Breast epithelium (tissue), 4 donors: ENCODE measurements at places on chromosomes 11 and 22.

- DNase-seq, result no peak
These were observed 22.1 kb upstream of the BDNF start for GRCh38 chr11:27722117-27722952.

DNA sequence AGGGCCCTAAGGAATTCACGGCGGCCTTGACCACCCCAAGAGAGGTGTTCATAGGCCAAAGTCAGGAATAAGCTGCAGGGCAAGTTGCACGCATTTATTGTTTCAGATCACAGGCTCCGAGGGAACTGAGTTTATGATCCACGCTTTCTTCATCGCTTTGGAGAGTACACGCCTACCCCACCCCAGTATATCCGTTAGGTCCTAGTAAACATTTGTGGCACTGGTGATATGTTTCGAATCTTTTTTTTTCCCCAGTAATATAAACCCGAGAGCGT is 805 bp downstream of the GANAB start:
- no peak for DNase-seq

DNA sequence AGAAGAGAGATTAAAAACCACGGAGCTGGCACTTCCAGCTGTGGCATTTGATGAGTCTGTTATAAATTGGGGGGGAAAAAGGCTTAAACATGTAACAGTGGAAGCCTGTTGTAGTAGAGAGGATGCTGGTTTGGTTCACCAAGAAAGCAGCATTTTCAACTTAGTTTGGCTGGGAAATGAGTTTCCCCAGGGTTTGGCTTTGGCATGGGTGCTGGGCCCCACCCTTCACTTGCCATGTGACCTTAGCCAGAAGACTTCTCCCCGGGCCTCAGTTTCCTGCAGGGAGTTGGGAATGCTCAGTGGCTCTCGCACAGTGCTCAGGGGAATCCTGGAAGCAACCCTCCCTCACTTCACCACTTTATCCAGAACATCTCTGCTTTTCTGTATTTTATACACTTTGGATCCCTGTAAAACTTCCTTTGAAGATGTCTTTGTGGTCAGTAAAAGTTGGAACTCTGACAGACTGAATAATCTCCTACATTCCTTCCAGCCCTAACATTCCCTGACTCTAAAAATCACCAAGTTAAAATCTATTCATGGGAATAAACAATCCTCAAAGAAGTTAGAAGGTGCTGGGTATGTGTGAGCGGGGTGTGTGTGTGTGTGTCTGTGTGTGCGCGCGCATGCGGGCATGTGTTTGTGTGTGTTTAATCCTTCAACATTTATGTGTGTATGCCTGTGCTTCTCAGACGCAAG is 166.0 kb downstream of the TENM4 start:
- DNase-seq, result no peak

- DNase-seq, result no peak
These were observed 196.3 kb upstream of the ARHGAP20 start for GRCh38 chr11:110908401-110909105.

GRCh38 chr11:69144316-69145049 is 11.3 kb upstream of the SMIM38 start:
- no peak for DNase-seq

- DNase-seq, result no peak
These were observed 380.5 kb downstream of the TENM4 start for GRCh38 chr11:79060081-79060953.

DNA sequence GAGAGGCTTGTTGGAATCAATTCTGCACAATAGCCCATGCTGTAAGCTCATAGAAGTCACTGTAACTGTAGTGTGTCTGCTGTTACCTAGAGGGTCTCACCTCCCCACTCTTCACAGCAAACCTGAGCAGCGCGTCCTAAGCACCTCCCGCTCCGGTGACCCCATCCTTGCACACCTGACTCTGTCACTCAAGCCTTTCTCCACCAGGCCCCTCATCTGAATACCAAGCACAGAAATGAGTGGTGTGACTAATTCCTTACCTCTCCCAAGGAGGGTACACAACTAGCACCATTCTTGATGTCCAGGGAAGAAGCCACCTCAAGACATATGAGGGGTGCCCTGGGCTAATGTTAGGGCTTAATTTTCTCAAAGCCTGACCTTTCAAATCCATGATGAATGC is 13.3 kb downstream of the SERPIND1 start:
- DNase-seq, result no peak

DNA sequence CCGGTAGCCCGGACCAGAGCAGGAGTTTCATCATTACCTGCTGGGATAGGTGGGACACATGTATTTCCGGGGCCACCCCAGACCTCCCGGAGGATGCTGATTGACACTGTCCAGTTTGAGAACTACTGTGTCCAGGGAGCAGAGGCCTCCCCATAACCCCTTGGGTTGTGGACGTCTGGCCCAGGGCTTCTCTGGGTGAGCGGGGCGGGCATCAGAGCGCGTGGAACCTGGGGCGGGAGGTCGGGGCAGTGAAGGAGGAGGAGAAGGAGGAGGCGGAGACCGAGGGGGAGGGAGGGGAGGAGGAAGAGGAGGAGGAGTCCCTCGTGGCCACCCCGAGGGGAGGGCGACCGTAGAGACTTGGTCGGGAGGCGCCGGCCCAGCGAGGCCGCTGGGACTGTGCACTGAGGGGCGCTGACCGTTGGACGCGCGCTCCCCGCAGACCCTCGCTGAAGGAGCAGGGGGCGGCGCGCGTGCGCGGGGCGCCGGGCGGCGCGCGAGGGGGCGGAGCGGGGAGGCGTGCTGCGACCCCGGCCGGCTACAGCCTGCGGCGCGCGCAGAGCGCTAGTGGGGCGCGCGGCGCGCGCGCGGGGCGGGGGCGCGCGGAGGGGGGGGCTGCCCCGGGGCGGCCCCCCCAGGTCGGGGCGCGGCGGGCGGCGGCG is at the start of gene GRK3:
Gene GRK3 (plus strand): TSS at position 356 of the 659 bp plus-strand sequence. CDS start 366 bp downstream, outside the sequence.
- DNase-seq, result peak; percentile 59

- peak; percentile 79 for DNase-seq
These were observed 5.1 kb downstream of the SYT12 start for GRCh38 chr11:67027943-67028542.

DNA sequence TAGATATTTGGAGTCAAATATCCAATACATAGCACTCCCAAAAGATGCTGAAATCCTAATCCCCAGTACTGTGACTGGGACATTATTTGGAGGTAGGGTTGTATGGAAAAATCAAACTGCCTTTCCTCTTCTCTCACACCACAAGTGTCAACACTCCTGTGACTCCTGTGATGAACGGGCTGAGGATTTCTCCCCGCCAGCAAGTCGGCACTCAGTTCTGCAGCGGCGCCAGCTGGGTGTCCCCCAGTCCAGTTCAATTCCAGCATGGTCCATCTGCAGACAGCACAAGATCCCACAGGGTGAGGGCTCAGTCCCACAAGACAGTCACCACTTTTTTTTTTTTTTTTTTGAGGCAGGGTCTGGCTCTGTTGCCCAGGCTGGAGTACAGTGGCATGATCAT is 4.3 kb upstream of the PARVB start:
- no peak for DNase-seq

DNA sequence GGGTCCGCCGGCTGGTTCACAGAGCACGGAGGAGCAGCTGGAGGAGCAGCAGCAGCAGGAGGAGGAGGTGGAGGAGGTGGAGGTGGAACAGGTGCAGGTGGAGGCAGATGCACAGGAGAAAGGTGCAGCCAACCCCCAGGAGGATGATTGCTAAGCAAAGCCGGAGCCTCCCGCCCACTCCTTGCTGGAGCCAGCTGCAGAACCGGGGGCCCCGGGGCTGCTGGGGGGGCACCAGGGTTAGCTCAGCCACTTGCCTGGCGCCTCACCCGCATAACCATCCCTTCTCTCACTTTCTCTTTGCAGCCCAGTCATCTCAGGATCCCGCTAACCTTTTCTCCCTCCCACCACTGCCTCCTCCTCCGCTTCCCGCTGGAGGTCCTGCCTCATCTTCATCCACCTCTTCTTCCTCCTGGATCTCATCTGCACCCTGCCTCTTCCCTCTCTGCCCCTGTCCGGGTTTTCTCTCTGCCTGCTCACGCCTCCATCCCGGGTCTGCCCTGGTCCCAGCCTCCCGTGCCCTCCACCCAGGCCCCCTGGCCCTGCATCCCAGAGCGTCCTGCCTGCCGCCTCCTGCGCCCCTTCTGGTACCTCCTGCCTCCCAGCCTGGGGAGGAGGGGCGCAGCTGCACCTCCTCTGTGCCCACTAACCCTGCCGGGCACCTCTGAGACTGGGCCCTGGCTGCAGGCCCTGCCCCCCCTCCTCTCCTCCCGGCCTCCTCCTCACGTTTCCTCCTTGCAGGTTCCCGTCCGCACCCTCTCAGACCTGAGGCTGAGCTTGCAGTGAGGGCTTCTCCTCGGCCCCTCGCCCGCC is 9.5 kb downstream of the KCTD17 start:
- DNase-seq, result no peak

GRCh38 chr11:67345920-67346819 is 7.2 kb downstream of the POLD4 start:
- DNase-seq, result no peak

DNA sequence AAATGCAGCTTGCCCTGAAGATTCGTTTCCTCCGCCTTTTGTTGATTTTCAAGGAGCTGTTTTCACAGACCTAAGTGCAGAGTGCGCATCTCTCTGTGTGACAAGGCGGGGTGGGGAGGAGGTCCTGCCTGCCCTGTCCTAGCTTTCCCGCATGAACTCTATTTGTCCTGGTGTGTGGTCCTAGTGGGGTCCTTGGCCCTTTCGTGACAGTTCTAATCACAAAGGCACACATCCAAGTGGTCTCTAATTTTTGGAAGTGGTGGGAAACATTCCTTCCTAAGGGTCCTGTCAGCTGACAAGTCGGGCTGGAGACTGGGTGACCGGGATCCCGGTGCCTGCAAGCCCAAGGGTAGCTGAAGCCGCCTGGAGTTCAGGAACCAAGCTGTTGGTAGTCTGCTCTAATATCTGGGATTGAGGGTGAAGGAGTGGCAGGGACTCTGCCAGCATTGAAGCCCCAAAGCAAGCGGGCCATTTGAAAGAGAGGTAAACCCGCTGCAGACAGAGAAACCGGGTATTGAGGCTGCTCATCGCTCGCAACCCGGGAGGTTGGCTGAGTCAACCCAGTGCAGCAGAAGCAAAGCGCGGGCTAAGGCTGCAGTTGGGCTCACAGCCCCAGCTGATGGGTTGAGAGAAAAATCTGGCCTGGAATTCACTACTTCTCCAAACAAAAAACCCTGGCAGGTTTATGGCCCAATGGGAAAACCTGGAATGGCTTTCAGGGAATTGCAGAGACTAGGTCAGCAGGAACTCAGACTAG is 28.1 kb upstream of the FBXO3 start:
- DNase-seq, result no peak

GRCh38 chr11:83863272-83863671 is 577.1 kb upstream of the CCDC90B start:
- DNase-seq, result no peak

GRCh38 chr11:97351939-97352338 is 962.1 kb downstream of the JRKL start:
- DNase-seq, result no peak

DNA sequence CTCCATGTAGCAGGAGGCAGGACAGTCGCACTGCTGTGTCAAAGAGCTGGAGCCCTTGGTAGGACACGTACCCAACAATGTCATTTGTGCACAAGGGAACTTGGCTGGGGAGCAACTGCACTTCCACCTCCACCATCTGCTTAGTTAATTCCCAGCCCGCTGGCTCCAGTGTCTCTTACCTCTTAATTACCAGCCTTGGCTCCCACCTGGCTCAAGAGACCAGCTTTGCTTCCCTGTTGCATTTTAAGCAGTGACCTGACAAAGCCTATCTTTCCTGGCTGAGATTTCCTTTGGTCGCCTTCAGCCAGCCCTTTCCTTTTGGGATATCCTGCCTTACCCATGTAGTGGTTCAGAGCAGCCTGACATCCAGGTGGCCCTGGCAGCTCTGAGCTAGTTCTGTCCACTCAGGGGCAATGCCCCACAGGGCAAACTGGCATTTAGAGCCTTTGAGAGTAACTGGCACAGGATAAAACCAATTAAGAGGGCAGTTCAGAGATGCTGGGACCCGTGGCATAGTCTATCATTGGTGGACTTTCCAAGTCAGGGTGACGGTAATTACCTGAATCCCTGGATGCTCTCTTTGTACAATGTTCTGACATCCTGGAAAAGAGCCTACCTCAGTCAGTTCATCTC is 212.6 kb upstream of the SORL1-AS1 start:
- no peak for DNase-seq

DNA sequence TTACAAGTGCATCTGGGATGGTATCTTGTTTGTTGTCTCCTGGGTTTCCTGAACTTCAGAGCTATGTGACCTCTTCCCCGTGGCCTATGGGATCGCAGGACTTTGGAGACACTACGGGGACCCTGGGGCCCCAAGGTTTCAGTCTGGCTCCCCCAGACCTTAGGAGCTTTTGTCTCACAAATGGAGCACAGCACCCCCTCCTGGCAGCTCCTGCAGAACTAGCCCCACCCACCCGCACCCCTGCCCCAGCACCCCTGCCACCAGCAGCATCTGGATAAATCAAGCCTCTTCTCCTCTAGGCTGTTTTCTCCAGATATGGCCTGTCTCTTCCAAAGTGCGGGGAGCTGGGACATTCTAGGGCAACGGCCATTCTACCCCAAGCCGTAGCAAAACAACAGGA is 10.4 kb downstream of the RCOR2 start:
- no peak for DNase-seq

DNA sequence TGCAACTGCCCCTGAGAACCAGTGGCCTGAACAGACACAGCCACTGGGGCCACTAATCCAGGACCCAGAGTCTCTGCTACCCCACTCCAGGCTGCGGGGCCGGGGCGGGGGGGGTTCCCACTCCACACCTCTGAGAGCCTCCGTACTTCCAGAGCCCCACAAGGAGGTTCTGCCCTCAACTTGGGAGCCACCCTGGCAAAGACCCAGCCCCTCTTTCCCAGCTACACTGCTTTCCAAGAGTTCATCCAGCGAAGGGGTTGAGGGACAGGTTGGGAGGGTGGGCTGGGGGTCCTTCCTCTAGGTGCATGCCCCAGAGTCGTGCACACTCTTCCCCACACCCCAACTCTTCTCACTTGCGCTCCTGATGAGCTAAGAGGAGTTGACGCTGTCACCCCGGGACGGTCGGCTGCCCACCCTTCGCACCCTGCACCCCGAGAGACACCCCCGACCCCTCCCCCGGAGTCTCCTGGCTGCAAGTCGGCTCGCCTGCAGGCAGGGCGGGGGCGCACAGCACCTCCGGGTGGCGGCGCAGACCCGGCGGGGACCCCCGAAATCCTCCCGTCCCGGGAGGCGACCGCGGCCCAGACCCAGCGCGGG is 531 bp downstream of the RAB3IL1 start:
- DNase-seq, result no peak

GRCh38 chr22:22720201-22720723 is 75.8 kb downstream of the GGTLC2 start:
- no peak for DNase-seq
